ENCODE measurements at places on chromosomes 6 and 20.

- DNase-seq = no peak
These were observed 284.1 kb upstream of the EPHA7 start for GRCh38 chr6:93703431-93703830.

- peak; percentile 10 for DNase-seq
These were observed 168.9 kb downstream of the PHF3 start for GRCh38 chr6:63804381-63804956.

- no peak for DNase-seq
These were observed 33.5 kb upstream of the MANEA start for GRCh38 chr6:95543798-95544197.

- DNase-seq = no peak
These were observed 151.1 kb upstream of the ESR1 start for GRCh38 chr6:151656392-151656791.

DNA sequence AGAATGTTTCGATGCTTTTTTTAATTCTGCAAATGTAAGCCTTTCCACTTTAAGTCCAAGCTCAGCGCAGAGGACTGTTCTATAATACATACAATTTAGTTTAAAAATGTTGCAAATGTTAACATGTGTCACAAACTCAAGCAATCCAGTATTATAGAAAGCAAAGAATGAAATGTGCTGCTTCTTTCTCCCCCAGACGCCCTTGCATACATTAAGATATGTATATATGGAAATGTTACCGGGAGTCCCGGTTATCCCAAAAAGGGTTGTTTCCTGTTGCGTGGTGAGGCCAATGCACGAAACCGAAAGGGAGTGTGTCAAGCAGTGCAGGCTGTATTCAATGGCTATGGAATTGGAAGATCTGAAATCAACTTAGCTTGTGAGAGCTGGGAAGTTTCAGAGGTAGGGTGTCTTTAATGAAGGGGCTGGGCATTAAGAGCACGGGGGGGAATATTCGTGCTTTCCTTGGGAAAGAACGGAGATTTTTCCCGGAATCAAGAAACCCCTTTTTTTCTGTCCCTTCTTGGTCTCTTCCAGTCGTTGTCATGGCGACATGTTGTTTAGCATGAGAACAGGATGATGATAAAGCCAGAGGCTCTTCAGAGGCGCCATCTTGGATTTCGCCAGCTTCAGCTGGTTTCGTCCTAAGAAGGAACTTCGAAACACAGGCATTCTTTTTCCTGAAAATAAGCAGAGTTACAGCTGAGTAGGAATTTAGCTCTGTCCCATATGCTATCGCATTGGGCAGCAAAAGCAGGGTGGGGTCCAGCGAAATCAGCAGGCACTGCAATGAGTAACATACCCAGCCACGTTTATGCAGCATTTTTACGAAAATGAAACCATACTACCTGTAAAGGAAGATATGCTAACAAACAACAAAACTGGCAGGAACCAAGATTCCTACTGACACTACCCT, 10.1 kb upstream of the NQO2 start:
- peak; percentile 96 for DNase-seq

- DNase-seq = no peak
These were observed 143.6 kb downstream of the BMP7 start for GRCh38 chr20:57122536-57123489.

- DNase-seq = no peak
These were observed 8.0 kb upstream of the OSBPL2 start for GRCh38 chr20:62230276-62230675.

DNA sequence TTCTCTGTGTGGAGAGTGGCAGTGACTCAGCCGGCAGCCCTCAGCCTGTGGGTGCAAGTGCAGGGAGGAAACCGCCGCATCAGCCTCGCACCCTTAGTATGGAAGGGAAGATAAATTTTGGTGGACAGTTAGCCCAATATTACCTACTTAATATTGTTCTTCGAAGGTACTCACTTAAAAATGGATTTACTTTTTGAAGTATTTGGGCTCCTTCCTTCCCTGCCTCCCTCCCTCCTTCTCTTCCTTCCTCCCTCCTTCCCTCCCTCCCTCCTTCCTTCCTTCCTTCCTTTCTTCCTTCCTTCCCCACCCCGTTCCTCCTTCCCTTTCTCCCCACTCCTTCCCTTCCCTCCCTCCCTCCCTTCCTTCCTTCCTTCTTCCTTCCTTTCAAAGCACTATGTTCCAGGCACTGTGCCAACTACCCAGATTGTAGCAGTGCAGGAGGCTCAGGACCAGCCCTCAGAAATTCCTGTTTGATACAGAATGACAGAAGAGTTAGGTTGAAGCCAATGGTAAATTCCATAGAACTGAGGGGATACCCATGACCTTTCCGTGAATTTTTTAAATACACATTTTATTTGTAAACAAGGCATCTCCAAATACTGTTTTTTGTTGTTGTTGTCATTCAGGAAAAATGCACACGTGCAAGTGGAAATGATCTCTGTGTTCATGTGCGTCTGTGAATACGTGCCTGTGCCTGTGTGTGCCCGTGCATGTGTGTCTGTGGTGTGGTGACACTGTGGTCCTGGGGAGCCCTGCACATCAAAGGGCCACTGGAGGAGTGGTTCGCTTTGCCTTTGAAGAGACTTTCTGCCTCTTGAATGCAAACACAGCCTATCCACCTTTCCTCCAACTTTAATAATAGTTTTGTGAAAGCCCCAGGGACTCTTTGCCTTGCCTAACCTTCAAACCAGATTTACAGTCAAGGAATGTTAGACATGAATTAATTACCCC, 141.7 kb downstream of the EDN3 start:
- no peak for DNase-seq

- no peak for DNase-seq
These were observed 7.0 kb upstream of the NINL start for GRCh38 chr20:25592135-25592852.

GRCh38 chr20:4585104-4585753, 136.5 kb upstream of the PRND start:
- DNase-seq = no peak

- DNase-seq = no peak
These were observed 816.4 kb downstream of the EYS start for GRCh38 chr6:64890609-64891008.

- no peak for DNase-seq
These were observed 815.5 kb downstream of the DHX35 start for GRCh38 chr20:39777610-39778009.

DNA sequence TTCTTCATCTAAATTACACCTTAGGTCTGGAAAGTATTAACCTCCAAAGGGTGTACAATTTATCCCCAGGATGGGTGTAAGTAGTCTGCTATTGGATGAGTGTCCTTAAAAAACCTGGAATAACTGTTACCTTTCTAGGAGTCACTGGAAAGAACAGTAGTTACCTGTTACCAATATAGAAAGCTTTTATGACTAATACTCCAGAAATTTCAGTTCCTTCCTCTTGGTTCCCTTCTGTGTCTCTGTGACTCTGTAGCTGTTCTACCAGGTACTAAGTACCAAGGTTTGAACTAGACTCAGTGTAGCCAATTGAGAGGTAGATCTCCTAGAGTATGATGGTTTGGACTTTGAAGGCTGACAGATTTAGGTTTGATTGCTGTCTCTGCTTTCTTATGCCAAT, 47.0 kb upstream of the TBX18 start:
- no peak for DNase-seq

- no peak for DNase-seq
These were observed 141.2 kb downstream of the FAM83B start for GRCh38 chr6:54987633-54988290.

DNA sequence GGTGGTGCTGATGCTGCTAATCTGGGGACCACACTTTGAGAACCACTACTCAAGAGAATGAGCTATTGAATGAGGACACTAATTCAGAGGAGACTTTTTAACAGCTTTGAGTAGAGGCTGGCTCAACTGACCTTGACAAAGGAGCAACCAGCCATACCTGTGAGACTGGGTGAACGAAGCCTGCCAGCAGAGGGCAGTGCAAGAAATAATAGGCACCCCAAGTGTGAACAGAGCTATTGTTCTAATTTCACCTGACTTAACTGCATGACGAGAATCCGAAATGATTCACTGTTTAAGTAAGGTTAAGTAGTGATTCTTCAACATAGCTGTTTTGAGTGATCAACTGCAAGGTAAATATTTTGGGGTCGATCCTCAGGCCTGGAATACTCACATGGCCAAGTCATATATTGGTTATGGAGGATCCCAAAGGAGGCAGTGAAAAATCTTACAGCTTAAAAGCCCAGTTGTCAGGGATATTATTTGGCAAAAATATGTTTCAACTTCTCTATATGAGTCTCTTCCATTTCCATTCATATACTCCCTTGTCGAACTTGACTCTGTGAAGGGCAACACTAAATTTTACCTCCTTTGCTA, 550.5 kb upstream of the MARCKS start:
- DNase-seq = no peak

DNA sequence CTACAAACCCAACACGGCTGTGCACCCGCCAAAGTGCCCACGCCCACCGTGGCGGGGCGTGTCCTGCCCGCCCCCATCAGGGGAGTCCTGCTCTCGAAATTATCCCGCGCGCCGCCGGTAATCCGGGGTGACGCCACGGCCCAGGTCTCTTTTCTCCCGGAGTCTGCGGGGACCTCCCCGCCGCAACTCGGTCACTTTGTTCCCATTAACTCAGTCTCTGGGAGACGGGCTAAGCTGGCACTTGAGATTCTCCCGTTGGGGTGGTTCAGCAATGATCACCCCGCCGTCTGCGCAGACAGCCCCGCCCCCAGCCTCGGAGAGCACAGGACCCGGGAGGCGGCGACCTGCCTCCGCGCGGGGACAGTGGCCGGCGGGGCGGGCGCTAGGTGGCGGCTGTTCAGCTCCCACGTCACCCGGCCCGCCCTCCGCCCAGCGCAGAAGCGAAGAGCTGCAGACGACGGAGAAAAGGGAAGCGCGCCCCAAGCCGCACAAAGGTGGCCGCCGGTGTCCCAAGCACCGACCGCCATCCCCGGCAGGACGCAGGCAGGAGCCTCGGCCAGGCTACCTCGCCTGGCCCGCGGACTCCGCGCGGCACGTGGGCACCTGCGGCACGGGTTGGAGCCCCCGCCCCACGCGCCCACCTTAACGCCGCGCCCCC, 31.5 kb downstream of the SF3B5 start:
- DNase-seq = peak; percentile 92

DNA sequence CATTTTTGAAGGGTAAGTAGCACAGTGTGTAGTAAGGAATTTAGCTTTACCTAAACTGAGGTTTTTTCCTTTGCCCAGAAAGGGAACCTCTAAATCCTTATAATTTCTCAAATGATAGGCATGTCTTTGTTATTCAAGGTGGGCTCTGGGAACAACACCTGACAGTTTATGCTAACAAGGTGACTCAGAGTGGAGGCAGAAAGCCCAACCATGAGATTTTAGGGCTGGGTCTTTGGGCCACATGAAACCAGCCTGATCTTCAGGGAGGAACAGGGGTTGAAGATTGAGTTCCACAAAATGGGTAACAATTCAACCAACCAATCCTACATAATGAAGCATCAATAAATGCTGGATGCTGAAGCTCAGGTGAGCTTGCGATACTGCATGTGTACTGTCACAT, 46.6 kb downstream of the PRSS35 start:
- no peak for DNase-seq

- no peak for DNase-seq
These were observed 331.7 kb downstream of the FARS2 start for GRCh38 chr6:5592886-5593519.

GRCh38 chr20:57089699-57090144, 176.7 kb downstream of the BMP7 start:
- DNase-seq = peak; percentile 49

GRCh38 chr20:44597930-44598329, 15.6 kb downstream of the PKIG start:
- no peak for DNase-seq

- no peak for DNase-seq
These were observed 111.0 kb downstream of the MRPL14 start for GRCh38 chr6:44016131-44016870.

GRCh38 chr6:11497107-11497506, 40.4 kb upstream of the TMEM170B start:
- DNase-seq = no peak

DNA sequence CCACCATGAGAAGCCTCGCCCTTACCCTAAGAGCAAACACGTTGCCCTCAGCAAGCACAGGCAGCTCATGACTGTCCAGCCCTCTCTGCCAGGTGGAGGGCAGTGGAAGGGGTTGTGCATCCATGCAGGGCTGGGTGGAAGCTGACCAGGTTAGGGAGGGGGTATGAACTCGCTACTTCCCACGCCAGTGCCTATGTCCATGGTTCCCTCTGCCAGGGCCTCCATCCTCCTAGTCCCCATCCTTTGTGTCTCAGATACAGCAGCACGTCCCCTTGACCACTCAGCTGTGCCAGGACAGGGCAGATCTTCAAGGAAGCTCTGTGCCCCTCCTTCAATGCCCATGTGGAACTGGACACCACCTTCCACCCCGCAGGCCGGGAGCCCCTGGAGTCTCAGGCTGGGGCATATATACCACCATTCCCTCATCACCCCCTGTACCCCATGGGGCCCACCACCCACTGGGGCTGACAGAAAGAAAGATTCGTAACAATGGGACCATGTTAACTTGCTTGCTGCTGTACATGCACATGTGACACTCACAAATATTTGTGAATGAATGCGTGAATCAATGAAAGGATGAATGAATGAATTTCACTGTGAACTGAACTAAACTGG, 90.7 kb downstream of the ANKRD60 start:
- DNase-seq = no peak

DNA sequence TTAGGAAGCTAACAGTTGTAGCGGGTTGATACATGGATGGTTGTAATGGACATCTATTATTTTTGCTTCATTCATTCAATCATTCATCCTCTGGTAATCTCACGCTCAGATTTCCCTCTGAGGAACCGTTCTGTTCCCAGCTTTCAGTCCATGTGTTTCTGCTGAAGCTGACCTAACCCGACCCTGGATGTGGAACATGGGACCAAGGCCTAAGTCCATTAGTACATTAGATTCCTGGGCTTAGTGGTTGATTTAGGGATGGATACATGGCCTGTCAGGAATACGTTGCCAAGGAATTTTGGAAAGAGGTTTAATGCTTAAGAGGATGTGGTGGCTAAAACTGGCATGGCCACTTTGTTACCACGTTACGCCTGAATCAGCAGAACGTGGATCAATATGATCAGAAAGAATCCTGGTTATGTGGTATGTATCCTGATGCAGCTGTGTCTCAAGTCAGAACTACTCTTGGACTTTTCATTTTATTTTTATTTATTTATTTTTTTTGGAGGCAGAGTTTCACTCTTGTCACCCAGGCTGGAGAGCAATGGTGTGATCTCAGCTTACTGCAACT, 4.1 kb upstream of the DHX35 start:
- DNase-seq = no peak

- DNase-seq = no peak
These were observed 53.0 kb upstream of the NOP56 start for GRCh38 chr20:2599288-2600006.

DNA sequence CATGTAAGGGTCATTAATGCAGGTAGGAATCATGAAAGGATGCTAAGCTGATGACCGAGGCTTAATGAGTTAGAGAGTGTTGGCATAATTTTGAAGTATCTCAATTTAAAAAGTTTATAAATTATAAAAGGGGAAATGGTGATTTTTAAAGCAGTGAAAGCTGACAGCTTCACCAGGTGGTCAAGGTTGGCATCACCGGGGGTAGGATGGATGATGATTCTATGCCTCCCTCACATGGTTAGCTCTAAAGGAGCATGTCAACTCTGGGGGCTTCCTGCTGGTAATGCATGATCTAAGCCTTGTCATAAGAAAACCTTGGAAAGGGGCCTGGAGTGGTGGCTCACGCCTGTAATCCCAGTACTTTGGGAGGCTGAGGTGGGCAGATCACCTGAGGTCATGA, 89.2 kb upstream of the MARCKS start:
- no peak for DNase-seq
